Epithelial cell of umbilical artery (primary cell): ENCODE measurements at places on chromosomes 3 and 15. TPM values are rescaled to one million over a fixed set of nuclear protein-coding genes. Genes with fewer than 3 reads are reported as not detected.

Gene KNG1
- total RNA-seq: not detected in 2 replicates

Gene LDHAL6B
- not detected in 2 replicates for total RNA-seq

Gene DUOX2
- total RNA-seq: not detected in 2 replicates

Gene MASP1
- total RNA-seq: 0.91 and 1.9 TPM in 2 replicates

Gene COPB2
- total RNA-seq: 216 and 226 TPM in 2 replicates

Gene CASR
- total RNA-seq: not detected in 2 replicates

Gene HTR3E
- total RNA-seq: not detected in 2 replicates

Gene PPIP5K1
- total RNA-seq: 6.8 and 23.4 TPM in 2 replicates

Gene IL17RD
- 0.32 and 0.46 TPM in 2 replicates for total RNA-seq

Gene OTOL1
- total RNA-seq: not detected in 2 replicates

Gene GPR62
- under 0.01 TPM in 1 of 2 replicates, not detected in the other for total RNA-seq

Gene ZCWPW2
- 0.32 and 0.46 TPM in 2 replicates for total RNA-seq

Gene XPC
- 36.5 and 37.4 TPM in 2 replicates for total RNA-seq

Gene SCAMP2
- total RNA-seq: 19.2 and 24.8 TPM in 2 replicates

Gene ZNF385D
- under 0.01 TPM in 1 of 2 replicates, not detected in the other for total RNA-seq

Gene CNBP
- total RNA-seq: 298 and 320 TPM in 2 replicates

Gene GRM7
- 0.30 TPM in 1 of 2 replicates, not detected in the other for total RNA-seq

Gene FBXL22
- total RNA-seq: under 0.01 TPM in 1 of 2 replicates, not detected in the other
